ENCODE measurements at places on chromosomes 2 and 18.

DNA sequence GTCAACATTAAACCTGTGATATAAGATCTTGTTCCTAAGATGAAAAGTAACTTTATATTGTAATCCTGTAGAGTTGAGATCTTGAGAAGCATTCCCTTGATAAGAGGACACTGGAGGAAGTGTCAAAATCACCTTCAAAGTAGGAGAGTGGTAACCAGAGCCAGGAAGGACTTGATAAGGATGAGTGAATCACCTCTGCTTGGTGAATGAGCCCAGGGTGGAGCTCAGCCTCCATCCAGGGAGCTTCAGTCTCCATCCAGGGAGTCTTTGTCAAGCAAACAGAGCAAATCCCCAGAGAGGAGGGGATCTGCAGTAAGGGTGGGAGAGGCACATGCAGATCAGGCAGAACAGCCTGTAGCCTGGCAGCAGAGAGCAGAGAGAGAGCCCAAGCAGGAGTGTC is 167.1 kb upstream of the SIX2 start:
- no peak for DNase-seq

- no peak for DNase-seq
Measured at GRCh38 chr18:75483662-75484061, 56.2 kb upstream of the SMIM21 start.

DNA sequence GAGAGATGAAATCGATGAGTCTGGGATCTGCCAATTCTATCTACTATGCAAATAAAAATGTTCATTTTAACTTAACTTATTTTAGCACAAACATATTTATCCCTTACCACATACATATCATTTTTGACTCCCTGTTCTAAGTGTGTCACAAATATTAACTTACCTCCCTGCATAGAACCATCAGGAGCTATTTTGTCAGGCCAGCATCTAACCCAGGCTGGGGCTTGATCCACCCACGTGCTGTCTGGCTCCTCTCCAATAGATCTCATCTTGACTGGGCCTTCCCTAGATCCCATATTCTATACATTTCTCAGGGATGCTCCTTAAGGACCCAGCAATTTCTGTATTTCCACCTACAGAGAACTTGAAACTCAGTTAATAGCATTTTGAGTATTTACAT is 20.9 kb downstream of the NTSR2 start:
- no peak for DNase-seq

- DNase-seq = no peak
Measured at GRCh38 chr18:76364282-76365259, 130.5 kb downstream of the ZNF516 start.

DNA sequence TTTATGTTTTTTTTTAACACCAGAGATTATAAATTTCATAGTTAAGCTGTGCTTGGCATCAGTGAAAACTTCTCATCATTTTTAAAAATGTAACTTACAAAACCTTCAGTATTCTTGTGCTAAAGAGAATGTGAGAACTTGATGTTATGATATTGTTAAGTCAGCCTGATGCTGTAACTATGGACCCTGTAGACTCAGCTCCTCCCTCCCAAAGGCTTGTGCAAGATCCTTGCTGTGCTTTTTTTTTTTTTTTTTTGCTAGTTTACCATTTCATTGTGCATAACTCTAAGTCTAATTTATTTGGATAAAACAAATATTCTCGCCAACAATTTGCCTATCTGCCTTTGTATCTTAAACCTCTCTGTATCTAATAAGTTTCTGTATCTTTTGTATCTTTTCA is 12.9 kb upstream of the TFPI start:
- DNase-seq = no peak

DNA sequence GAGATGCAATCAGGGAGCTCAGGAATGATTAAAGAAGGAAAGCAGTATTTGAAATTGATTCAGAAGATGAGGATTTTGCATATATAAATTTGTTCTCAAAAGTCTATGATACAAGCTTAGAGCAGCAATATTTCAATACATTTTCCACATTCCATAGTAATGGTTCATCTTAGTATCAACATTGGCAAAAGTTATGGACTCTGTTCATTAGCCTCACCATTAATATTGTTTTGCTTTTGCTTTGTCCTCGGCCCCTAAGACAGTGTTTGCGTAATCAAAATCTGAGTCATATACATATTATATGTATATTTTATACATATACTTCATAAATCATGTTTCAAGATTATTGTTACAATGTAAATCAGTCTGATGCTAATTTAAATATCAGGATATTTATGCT is 176.6 kb downstream of the CNTNAP5 start:
- DNase-seq = no peak

GRCh38 chr2:36409935-36410334 is 54.4 kb downstream of the CRIM1 start:
- DNase-seq = no peak

- no peak for DNase-seq
Measured at GRCh38 chr2:213259266-213259665, 25.0 kb upstream of the SPAG16 start.

DNA sequence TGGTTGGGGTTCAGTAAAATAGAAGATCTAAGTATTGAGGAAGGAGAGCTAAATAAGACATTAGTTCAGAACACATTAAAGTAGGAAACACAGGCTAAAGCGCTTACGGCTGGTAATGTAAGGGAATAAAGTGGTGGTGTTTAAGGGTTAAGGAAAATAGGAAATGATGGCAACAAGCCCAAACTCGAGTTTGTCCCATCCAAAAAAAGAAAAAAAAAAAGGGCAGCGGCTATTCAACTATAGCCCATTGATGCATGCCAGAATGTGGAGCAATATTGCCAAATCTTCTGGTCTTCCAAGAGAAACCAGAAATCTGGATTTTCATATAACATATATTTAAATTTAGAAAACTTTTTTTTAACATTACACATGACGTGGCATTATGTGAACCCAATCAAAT is 161.0 kb downstream of the ARHGAP15 start:
- no peak for DNase-seq

GRCh38 chr2:166651080-166651675 is 157.1 kb upstream of the SCN7A start:
- no peak for DNase-seq

- DNase-seq = no peak
Measured at GRCh38 chr2:10036095-10036884, 7.1 kb upstream of the KLF11 start.

GRCh38 chr2:217064234-217065011 is 204.6 kb upstream of the TNP1 start:
- DNase-seq = no peak

DNA sequence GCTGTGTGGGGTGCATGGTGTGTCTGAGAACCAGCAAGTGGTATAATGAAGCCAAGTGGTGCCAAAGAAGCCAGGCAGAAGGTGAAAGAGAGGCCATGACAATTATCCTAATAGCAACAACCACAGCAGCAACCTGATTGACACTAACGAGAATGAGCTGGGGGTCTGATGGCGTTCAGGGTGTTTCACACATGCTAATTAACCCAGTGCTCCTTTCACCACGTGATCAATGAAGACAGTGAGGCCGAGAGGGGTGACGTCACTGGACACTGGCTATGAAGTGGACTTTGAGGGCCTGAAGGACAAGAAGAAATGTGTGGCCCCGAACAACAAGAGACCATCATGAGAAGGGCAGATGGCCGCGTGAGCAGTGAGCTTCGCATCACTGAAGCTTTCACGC is 364.4 kb upstream of the ID2 start:
- no peak for DNase-seq

DNA sequence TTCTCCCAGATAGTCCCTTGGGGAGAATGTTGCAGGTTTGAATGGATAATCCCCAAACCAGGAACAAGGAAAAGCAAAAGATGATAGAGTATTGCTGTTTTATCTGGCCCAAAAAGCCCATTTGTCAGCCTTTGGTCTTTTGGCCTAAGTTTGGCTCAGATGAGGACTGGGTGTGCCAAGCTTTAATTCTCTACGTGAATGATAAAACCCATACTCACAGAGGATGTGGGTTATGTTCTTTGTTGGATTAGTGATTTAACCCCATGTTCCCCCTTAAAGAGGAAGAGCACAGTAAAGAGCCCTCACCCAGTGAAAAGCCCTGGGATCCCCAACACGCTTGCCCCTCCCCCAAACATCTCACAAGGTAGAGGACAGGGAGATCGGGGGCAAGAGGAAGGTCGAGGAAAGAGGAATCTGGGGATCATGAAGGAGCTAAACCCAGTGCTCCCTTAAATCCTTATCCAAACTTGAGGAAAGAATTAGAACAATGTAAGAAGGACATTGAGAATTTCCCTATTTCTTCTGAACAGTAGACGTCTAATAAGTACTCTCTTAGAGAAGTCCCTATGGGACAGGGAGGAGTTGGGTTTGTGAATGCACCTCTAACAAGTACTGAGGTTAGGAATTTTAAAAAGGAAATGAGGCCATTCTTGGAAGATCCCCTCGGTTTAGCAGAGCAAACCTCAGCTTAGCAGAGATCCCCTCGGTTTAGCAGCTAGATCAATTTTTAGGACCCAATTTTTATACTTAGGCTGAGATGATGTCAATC is 105.0 kb downstream of the HIBCH start:
- DNase-seq = no peak

DNA sequence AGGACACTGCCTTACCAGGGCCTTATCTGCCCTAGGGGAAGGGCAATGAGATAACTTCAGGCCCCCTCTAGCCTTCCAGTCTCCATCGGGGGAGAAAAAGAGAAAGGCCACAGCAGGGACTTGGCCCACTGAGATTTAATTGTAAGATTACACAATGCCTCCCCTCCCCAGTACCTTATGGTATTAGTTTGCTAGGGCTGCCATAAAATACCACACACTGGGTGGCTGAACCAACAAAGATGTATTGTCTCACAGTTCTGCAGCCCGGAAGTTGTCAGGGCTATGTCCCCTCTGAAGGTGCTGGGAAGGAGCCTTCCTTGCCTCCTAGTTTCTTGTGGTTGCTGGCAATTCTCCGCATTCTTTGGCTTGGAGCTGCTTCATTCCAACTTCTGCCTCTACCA is 34.8 kb upstream of the SPATA3 start:
- no peak for DNase-seq

Measured in mesothelial cell of epicardium (in vitro differentiated cells).